ENCODE measurements at places on chromosomes 7 and 10. TPM values are rescaled to one million over a fixed set of nuclear protein-coding genes. Genes with fewer than 3 reads are reported as not detected.

DNA sequence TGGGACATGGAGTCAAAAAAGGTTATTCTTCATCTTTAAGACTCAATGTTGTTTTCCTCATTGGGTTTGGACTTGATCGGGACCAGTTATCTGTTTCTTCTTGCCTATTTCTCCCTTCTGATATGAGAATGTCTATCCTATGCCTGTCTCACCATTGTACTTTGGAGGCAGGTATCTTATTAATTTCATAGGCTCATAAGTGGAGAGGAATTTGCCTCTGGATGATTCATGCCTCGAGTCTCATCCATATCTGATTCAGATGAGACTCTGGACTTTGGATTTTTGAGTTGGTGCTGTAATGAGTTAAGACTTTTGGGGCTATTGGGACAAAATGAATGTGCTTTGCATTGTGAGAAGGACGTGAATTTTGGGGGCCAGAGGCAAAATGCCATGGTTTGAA lies 36.2 kb upstream of the CCDC7 start:
- no peaks in the 10 kb centered on the region for H3K27me3 ChIP-seq
- no peak overlapping the region for H3K27ac ChIP-seq
- peaks cover 11% of the 10 kb centered on the region for H3K4me1 ChIP-seq
- DNase-seq: no peak
- no peak overlapping the region for H3K4me3 ChIP-seq
- H3K36me3 ChIP-seq: no peaks in the 10 kb centered on the region

- no peaks in the 10 kb centered on the region for H3K4me1 ChIP-seq
- no peak overlapping the region for H3K4me3 ChIP-seq
These were observed 217.7 kb upstream of the KCND2 start for GRCh38 chr7:120055300-120055699.

DNA sequence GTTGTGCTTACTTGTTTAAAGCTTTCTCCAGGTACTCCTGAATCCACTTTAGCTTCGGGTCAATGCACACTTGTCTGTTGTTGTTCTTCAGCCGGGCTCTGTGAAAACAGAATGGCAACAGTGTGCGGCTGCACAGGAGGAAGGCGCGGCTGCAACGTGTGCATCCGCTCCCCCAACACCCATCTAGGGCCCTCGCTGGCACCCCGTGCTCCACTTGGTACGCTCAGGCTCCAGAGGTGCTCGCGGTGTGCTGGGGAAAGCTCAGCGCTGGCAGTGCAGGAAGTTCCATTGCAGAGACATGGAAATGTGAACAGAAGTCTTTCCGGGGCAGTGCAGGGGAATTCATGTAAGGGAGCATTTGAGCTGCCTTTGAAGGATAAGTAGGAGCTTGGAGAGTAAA lies 6.3 kb downstream of the CXCL12 start:
- no peaks in the 10 kb centered on the region for H3K4me1 ChIP-seq
- H3K27ac ChIP-seq: no peak overlapping the region
- peaks cover 6% of the 10 kb centered on the region for H3K36me3 ChIP-seq
- H3K27me3 ChIP-seq: no peaks in the 10 kb centered on the region

- no peaks in the 10 kb centered on the region for H3K4me1 ChIP-seq
- H3K27me3 ChIP-seq: no peaks in the 10 kb centered on the region
- no peak overlapping the region for H3K27ac ChIP-seq
- no peak overlapping the region for H3K4me3 ChIP-seq
These were observed 17.9 kb upstream of the UBE2D1 start for GRCh38 chr10:58316874-58317273.

- H3K4me1 ChIP-seq: no peaks in the 10 kb centered on the region
- DNase-seq: no peak
- no peak overlapping the region for H3K4me3 ChIP-seq
- no peak overlapping the region for H3K27ac ChIP-seq
- no peaks in the 10 kb centered on the region for H3K27me3 ChIP-seq
These were observed 719.5 kb downstream of the XPNPEP1 start for GRCh38 chr10:109203646-109204353.

- no peak overlapping the region for H3K4me3 ChIP-seq
- H3K27ac ChIP-seq: no peak overlapping the region
- H3K4me1 ChIP-seq: peaks cover 12% of the 10 kb centered on the region
- no peaks in the 10 kb centered on the region for H3K36me3 ChIP-seq
These were observed 151.3 kb upstream of the ADO start for GRCh38 chr10:62653254-62653653.

DNA sequence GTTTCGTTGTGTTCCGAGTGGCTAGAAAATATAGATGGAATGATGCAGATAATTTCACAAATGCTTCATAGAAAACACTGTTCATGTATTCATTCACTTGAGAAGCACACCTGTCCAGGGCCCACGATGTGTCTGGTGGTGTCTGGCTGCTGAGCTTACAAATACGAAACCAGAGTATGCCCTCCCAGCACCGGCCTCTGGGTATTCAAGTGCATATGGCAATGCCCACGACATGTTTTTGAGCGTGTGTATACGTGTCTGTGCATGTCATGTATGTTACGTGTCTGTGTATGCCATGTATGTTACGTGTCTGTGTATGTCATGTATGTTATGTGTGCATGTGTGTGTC lies 37.9 kb downstream of the IL2RA start:
- no peaks in the 10 kb centered on the region for H3K4me1 ChIP-seq
- no peaks in the 10 kb centered on the region for H3K36me3 ChIP-seq
- no peak for DNase-seq
- H3K4me3 ChIP-seq: no peak overlapping the region
- H3K27ac ChIP-seq: no peak overlapping the region

- H3K36me3 ChIP-seq: no peaks in the 10 kb centered on the region
- no peak overlapping the region for H3K4me3 ChIP-seq
- no peak for DNase-seq
These were observed 143.8 kb downstream of the RSU1 start for GRCh38 chr10:16673443-16673842.

DNA sequence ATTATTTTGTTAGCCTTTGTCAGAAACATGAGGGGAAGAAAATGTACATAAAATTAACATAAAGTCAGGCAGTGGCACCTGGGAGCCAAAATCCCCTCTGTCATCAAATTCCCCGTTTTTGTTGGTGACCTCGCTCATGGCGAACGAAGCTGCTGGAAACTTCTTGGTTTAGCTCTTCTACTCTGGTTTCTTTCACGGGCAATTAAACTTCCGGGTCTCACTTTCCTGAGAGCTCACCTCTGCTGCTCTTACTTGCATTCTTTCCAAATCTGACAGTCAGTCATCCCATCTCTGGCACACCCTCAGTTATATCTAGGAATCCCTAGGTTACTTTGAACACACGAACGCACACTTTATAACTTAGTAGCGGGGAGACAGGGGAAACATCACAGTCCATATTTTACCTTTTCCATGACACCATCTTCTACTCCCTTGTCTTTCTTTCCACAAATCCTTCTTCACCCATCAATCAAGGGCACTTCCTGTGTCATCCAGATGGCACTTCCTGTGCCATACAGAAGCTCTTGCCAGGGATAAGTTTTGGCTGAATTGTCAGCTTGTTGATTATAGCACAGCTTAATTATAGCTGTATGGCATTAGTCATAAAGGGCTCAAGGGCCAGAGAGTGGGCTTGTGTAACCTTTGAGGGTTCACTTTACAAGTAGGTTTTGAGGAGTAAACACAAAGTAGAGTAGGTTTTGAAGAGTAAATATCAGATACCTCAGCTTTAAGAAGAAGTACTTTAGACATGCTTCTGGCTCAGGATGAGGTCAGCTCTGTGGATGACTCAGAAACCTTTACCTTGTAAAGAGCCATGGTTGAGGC lies 105.1 kb downstream of the GATA3 start:
- H3K36me3 ChIP-seq: no peaks in the 10 kb centered on the region
- H3K27me3 ChIP-seq: no peaks in the 10 kb centered on the region
- DNase-seq: no peak
- no peak overlapping the region for H3K27ac ChIP-seq

- DNase-seq: no peak
- no peaks in the 10 kb centered on the region for H3K27me3 ChIP-seq
- peak overlapping the region; percentile 32 for H3K27ac ChIP-seq
- H3K4me3 ChIP-seq: peak overlapping the region; percentile 86
- H3K36me3 ChIP-seq: no peaks in the 10 kb centered on the region
These were observed 732 bp downstream of the FAM53B start for GRCh38 chr10:124743191-124744101.

DNA sequence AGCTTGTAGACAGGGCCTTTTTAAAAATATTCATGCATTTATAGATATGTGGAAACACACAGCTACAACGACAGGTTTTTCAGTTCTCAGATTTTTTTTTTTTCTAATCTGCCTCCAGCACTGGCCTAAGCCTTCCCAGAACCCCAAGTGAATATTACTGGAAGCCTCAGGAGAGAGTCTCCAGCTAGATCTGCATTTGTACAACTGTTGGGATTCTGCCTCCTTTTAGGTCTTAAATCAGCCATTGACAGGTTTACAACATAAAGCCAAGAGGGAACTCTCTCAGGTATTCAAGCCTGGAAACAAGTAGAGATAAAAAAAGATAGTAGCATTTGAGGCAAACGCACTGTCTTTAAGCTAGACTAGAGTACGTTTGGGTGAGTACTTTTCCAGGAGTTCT lies 275.8 kb downstream of the ANKRD30A start:
- no peak for DNase-seq
- no peaks in the 10 kb centered on the region for H3K27me3 ChIP-seq
- H3K36me3 ChIP-seq: no peaks in the 10 kb centered on the region
- H3K27ac ChIP-seq: no peak overlapping the region
- H3K4me3 ChIP-seq: no peak overlapping the region

- H3K27ac ChIP-seq: no peak overlapping the region
- no peaks in the 10 kb centered on the region for H3K27me3 ChIP-seq
- DNase-seq: no peak
- H3K4me3 ChIP-seq: no peak overlapping the region
- H3K36me3 ChIP-seq: no peaks in the 10 kb centered on the region
These were observed 20.6 kb upstream of the PIK3CG start for GRCh38 chr7:106844279-106844997.

- no peak overlapping the region for H3K4me3 ChIP-seq
- H3K27me3 ChIP-seq: no peaks in the 10 kb centered on the region
These were observed 244.9 kb downstream of the SKAP2 start for GRCh38 chr7:26619348-26619984.

GRCh38 chr10:52477305-52477704 lies 163.2 kb downstream of the DKK1 start:
- H3K4me3 ChIP-seq: no peak overlapping the region
- no peak overlapping the region for H3K27ac ChIP-seq
- no peaks in the 10 kb centered on the region for H3K4me1 ChIP-seq

DNA sequence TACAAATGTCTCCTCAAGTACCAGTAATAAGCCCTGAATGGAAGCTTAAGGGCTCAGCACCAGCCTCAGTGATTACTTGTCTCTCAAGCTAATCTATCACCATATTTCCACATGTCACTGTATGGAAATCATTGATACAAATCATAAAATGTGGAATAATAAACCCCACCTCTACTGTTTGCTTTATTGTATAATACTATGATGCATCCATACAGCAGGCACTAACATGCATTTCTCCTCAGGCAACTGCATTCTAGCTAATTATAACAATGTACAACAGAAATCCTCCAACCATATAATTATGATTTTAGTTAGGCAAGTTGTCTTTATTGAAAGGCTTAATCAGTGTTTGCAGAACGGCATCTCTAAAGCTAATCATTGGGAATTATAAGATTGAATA lies 26.2 kb downstream of the CRPPA start:
- DNase-seq: no peak
- H3K36me3 ChIP-seq: no peaks in the 10 kb centered on the region
- H3K4me3 ChIP-seq: no peak overlapping the region
- no peaks in the 10 kb centered on the region for H3K4me1 ChIP-seq
- no peaks in the 10 kb centered on the region for H3K27me3 ChIP-seq

- H3K4me1 ChIP-seq: no peaks in the 10 kb centered on the region
- H3K4me3 ChIP-seq: no peak overlapping the region
- no peak overlapping the region for H3K27ac ChIP-seq
- DNase-seq: no peak
- H3K27me3 ChIP-seq: no peaks in the 10 kb centered on the region
- no peaks in the 10 kb centered on the region for H3K36me3 ChIP-seq
These were observed 11.5 kb upstream of the MALSU1 start for GRCh38 chr7:23287612-23288011.

GRCh38 chr7:33832271-33832721 lies 73.0 kb upstream of the BMPER start:
- DNase-seq: no peak
- no peaks in the 10 kb centered on the region for H3K27me3 ChIP-seq

GRCh38 chr7:1421946-1422345 lies 37.3 kb downstream of the MICALL2 start:
- no peaks in the 10 kb centered on the region for H3K4me1 ChIP-seq
- no peaks in the 10 kb centered on the region for H3K36me3 ChIP-seq
- peaks cover 8% of the 10 kb centered on the region for H3K27me3 ChIP-seq
- no peak for DNase-seq
- H3K4me3 ChIP-seq: no peak overlapping the region

DNA sequence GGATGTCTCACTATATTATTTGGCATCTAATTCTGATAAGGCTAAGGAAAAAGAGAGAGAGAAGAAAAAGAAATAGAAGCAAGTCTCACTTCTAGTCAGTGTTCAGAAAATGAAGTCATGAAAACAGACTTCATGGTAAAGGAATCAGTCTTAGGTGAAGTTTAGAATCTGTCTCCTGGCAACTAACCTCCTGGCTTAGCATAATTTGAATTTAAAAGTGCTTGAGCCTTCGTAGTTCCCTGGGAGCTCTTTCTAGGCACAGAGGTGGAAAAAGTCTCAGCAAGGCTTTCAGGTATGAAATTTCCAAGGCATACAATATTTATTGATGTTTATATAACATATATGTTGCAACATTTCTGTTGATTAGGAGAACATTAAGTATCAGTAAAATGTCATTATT lies 10.4 kb downstream of the CHRM2 start:
- no peak for DNase-seq
- H3K27me3 ChIP-seq: no peaks in the 10 kb centered on the region
- H3K4me3 ChIP-seq: no peak overlapping the region
- no peaks in the 10 kb centered on the region for H3K4me1 ChIP-seq

- no peak overlapping the region for H3K4me3 ChIP-seq
- H3K27ac ChIP-seq: no peak overlapping the region
- no peaks in the 10 kb centered on the region for H3K4me1 ChIP-seq
- no peak for DNase-seq
These were observed 161.5 kb downstream of the DNAH11 start for GRCh38 chr7:21704359-21704758.

- peaks cover 27% of the 10 kb centered on the region for H3K4me1 ChIP-seq
- no peak for DNase-seq
- no peaks in the 10 kb centered on the region for H3K36me3 ChIP-seq
- no peak overlapping the region for H3K4me3 ChIP-seq
- no peak overlapping the region for H3K27ac ChIP-seq
- H3K27me3 ChIP-seq: no peaks in the 10 kb centered on the region
These were observed 141.1 kb downstream of the DIP2C start for GRCh38 chr10:548238-548901.

Gene GRID2IP
- 0.14 TPM for total RNA-seq

Gene HOXA4
- total RNA-seq: 3.7 TPM

Gene NPY
- total RNA-seq: not detected

Gene CALHM1
- not detected for total RNA-seq

Gene MYO3A
- total RNA-seq: 0.49 TPM

Gene CLRN3
- total RNA-seq: not detected

Gene TDRD1
- not detected for total RNA-seq

Gene BICC1
- total RNA-seq: 28.1 TPM

Gene EPHA1
- total RNA-seq: 0.41 TPM

Gene EFCAB10
- not detected for total RNA-seq
